Lower lobe of right lung (tissue), 2 donors: ENCODE measurements at places on chromosomes 2 and 18.

GRCh38 chr2:45040786-45041185 lies 31.5 kb upstream of the SIX2 start:
- DNase-seq, result no peak

GRCh38 chr2:124325667-124326440 lies 300.8 kb downstream of the CNTNAP5 start:
- no peak for DNase-seq

DNA sequence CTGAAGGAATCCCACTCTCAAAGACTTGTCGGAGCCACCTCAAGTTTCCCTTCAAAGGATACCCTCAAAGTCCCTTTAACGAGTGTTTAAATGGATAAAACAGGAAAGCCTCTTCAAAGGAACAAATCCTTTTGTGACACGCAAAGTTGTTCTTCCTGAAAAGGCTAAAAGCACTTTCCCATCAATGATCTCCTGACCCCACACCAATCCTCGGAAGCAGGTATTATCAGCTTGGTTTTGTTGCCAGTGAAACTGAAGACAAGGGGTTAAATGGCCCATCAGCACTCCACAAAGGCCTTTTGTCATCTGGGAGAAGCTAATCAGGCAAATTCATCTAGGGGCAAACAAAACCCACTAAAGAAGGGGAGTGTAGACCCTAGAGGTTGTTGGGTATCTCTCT lies 418.0 kb upstream of the ID2 start:
- DNase-seq, result no peak

DNA sequence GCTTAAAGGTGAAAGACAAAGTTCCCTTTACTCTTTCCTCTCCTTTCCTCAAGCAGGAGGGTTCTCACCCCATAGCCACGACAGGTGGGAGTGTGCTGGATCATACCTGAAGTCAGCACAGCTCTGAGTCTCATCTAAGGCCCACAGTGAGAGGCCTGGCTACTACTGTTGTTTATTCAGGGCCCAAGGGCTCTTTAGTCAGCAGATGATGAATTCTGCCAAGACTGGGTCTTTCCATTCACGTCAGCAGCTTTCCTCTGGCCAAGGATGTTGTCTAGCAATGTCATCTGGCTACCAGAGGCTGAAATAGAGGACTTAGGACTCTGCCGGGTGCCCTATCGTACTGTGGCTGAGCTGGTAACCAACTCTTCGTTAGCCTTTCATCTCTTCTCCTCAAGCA lies 308.4 kb upstream of the THUMPD2 start:
- DNase-seq, result no peak

DNA sequence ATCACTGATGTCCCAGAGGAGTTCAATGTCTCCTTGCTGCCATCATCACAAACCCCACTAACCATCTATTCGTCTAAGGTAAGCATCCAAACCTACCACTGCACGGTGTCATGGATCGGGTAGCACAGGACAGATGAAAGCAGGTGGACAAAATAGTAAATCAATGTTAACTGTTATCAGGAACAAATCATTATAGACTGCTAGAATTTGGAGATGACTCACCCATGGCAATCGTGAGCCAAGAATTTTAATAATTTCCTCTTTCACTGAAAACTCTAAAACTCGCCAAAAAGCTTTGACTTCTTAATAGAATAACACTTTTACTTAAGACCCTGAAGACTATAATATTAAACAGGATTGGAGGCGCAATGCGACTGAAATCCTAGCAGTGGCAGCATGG lies 33.7 kb upstream of the BZW1 start:
- no peak for DNase-seq

- DNase-seq, result no peak
Measured at GRCh38 chr2:112627060-112628040, 18.4 kb upstream of the SLC20A1 start.

- DNase-seq, result no peak
Measured at GRCh38 chr18:70380915-70381896, 92.4 kb downstream of the SOCS6 start.

DNA sequence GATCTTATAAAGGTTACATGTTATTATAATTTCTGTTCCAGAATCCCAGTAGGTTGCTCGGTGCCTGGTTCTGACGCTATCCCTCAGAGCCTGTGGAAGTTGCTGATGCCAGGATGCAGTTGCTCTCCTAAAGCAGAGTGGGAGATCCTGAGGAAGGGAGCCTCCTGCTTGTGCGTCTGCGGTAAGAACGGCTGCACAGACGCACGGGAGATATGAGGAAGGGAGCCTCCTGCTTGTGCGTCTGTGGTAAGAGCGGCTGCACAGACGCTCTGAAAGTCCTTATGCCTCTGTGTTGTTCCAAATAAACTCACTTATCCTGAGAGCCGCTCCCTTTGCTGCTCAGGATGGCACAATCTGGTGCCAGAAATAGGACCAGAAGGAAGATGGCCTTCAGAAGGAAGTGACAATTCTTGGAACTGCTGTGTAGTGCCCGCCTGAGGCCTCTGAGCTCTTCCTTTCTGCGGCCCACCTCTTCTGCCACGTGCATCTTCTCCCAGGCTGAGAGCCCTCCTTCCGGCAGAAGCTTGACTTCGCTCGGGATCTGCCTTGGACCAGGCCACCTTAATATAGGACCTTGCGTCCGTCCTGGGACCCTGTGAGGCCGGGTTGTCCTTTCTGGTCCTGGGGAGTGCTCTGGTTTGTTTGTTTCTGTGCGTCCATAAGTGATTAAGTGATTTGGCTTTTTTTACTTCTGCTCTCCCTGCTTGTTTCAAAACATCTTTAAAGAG lies 89.5 kb downstream of the RTP5 start:
- DNase-seq, result no peak

- no peak for DNase-seq
Measured at GRCh38 chr18:9172506-9173127, 36.0 kb downstream of the ANKRD12 start.

DNA sequence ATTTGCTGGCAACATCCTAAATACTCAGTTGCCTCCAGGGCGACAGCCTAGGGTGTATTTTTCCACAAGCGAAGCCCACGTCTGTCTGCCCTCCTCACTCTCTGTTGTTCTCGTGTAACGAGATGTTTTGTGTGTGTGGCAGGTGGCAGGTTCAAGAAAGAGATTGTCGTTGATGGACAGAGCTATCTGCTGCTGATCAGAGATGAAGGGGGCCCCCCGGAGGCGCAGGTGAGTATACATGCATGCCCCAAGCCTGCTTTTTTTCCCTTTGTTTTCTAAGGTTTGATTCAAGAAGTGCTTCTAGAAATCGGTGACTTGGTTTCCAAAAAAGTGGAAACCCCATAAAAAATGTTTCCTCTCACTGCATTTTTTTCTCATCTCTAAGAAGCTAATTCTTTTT lies 247.0 kb downstream of the AGAP1 start:
- no peak for DNase-seq

DNA sequence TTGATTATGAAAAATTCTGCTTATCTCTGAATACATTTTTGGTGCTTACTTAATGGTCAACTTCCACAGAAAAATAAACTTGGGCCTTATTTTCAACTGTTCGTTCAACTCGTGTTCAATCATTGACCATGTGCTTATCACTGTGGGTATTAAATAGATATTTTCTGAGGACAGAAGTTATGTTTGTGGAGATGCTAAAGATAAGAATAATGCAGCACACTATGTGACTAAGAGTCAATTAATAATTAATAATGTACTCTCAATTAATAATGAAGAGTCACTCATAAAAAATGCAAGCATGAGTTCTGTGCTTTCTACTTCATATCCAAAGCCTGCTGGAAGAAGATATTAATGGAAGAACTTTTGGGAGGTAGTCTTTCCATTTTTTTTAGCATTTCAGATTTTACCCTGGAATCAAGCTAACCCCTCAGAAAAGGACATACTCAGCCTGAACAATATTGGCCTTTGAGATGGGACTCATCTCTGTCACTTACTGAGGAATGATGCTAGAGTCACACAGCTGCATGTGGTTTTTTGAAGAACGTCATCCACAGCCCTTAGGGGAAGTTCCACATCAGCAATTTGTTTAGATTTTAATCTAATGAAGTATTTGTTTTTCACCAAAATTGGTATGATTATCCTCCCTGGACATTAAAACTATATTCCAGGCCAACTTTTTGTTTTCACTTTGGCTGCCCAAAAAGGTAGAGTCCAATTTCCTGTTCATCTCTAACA lies 191.9 kb upstream of the CRIM1 start:
- no peak for DNase-seq

DNA sequence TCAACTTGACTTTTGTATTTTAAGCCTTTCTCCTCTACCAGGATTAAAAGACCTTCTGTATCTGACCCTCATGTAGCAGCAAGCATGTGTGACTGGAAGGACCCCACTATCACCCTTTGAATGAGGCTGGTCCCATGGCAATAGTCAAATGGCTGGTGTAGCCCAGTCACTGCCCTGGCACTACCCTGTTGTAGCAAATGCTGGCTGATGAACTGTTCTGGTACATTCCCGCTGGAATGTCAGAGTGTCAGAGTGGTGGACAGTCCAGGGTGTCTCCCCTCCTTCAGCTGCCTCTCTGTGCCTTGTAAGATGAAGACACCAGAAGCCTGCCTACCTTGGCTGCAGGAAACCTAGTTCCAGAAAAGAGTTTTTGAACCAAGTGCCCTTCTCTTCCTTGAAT lies 115.7 kb downstream of the ACKR3 start:
- no peak for DNase-seq

DNA sequence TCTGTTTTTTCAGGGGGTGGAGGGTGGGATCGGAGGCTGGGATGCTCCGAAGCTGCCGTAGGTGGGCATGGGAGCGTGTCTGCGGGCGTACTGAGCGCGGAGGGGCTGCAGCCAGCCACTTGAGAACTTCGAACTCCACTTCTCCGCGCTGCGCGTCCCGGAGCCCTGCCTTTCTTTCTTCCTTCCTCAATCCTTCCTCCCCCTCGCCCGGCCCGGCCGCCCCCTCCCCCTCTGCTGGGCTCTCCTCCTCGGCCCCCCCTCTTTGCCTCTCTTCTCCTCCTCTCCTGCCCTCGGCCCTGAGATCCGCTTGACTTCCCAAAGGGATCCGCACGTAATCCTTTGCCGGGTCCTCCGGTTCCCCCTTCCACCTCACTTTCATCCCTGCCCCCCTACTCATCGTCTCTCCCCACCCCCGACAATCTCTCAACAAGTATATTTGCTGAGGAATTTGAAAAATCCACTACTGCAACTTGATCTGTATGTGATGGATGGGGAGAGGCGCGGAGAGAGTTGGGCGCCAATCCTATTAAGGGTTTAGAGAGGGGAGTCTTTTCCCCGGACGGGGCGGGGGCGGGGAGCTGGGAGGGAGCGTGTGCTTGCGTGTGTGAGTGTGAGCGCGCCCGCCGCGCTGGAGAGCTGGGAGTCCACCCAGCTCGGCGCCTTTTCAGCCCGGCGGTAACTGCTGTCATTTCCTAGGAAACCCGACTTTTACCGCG lies 1.1 kb downstream of the GLI2 start:
- DNase-seq, result no peak

GRCh38 chr2:38264396-38265221 lies 112.5 kb downstream of the ATL2 start:
- DNase-seq, result no peak

GRCh38 chr2:70336552-70336951 lies 34.7 kb upstream of the FAM136A start:
- no peak for DNase-seq

DNA sequence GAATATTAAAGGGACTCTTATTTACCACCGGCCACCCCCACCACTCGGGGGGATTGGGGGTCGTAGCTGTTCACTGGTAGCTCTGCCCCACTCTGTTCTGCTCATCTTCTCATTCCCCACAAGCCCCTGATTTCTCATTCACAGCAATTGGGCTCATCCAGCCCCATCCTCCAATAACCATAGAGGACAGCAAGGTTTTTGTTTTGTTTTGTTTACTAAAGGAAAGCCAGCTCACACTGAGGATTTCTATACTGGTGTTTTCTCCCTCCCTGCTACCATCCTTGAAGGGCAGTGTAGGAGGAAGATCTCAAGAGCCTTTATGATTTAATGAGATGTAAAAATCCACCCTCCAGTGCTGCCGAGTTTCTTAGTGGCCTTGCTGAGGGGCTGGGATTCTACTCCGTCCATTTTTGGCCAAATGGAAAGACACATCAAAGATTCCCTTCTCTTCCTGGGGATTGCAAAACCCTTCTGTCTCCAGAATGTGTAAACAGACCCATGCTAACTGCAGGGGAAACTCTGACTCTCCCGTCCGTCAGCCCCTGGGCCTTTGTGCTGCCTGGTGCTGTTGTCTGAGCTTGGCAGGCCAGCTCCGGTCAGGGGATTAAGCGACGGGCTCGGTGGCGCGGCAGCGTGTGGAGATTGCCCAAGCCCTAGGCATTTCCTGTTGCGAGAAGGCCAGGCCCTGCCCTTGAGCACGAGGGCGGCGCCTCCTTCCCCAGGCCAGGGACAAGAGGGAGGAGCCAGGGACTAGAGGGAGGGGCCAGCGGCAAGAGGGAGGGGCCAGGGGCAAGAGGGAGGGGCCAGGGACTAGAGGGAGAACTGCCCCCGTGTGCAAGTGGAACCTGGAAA lies 165.0 kb downstream of the ANTXR1 start:
- DNase-seq, result peak; percentile 94

GRCh38 chr2:3368261-3368722 lies 9.3 kb downstream of the EIPR1 start:
- DNase-seq, result no peak

GRCh38 chr2:85578243-85579180 lies 1.1 kb downstream of the VAMP8 start:
- peak; percentile 86 for DNase-seq

DNA sequence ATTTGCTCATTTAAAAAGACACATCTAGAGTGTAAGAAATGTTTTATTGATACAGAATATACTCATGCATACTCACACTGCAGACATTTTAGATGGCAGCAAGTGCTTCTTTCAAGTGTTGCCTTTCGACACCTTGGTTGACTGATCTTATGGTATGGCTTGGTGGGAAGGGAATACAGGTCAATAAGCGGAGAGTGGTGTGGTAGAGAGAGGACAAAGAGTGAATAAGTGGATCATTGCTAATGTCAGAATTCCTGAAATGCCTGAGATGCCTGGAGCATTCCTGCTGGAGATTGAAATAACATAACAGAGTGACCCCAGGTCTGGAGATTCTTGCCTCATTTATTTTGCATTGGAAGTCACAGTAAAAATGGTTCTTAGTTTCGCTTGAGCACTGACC lies 76.7 kb downstream of the RND3 start:
- DNase-seq, result no peak

DNA sequence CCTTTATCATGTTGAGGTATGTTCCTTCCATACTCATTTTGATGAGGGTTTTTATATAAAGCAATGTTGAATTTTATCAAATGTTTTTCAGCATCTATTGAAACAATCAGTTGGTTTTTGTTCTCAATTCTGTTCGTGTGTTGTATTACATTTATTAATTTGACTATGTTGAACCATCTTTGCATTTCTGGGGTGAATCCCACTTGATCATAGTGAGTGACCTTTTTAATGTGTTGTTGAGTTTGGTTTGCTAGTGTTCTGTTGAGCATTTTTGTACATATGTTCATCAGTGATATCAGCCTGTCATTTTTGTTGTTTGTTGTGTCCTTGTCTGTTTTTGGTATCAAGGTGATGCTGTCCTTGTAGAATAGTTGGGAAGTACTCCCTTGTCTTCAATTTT lies 110.9 kb downstream of the MYO3B start:
- DNase-seq, result no peak

GRCh38 chr2:236211296-236211695 lies 43.1 kb upstream of the GBX2 start:
- no peak for DNase-seq
